ENCODE measurements at places on chromosomes 1 and 21.
A peak's percentile ranks its signal among the peaks of the same experiment; 100 is the strongest.

DNA sequence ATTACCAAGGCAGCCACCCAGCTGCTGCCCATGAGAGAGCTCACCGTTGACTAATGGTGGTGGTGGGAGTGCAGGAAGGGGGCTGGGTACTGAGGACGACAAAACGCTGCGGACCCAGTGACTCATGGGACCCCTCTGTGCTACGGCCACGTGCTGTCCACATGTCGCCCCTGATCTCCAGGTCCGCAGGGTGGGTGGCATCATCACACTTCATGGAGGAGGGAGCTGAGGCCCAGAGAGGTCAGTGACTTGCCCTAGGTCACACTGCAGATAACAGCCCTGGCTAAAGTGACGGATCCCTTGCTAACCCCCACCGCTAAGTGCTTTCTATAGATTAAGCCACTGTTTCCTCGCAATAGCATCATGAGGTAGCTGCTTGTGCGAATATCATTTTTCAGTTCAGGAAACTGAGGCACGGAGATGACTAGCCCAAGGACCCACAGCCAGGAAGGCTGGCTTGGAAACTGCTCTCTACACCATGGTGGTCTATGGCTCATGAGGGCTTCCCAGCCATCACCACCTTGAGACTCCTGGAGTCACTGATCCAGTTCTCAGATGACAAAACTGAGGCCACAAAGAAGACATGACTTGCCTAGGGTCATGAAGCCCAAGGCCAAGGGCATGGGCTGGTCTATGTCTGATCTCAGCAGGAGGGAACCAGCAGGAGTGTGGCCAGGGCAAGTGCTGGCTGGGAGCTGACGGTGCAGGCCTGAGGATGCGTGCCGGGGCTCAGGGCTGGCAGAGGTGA, 12.6 kb downstream of the RUNX3 start:
- DNase-seq: no peak

- DNase-seq: no peak
Observed at GRCh38 chr1:20626524-20626923, 6.7 kb upstream of the PINK1 start.

GRCh38 chr1:93908394-93909145, 660 bp downstream of the GCLM start:
- DNase-seq: peak; percentile 1

DNA sequence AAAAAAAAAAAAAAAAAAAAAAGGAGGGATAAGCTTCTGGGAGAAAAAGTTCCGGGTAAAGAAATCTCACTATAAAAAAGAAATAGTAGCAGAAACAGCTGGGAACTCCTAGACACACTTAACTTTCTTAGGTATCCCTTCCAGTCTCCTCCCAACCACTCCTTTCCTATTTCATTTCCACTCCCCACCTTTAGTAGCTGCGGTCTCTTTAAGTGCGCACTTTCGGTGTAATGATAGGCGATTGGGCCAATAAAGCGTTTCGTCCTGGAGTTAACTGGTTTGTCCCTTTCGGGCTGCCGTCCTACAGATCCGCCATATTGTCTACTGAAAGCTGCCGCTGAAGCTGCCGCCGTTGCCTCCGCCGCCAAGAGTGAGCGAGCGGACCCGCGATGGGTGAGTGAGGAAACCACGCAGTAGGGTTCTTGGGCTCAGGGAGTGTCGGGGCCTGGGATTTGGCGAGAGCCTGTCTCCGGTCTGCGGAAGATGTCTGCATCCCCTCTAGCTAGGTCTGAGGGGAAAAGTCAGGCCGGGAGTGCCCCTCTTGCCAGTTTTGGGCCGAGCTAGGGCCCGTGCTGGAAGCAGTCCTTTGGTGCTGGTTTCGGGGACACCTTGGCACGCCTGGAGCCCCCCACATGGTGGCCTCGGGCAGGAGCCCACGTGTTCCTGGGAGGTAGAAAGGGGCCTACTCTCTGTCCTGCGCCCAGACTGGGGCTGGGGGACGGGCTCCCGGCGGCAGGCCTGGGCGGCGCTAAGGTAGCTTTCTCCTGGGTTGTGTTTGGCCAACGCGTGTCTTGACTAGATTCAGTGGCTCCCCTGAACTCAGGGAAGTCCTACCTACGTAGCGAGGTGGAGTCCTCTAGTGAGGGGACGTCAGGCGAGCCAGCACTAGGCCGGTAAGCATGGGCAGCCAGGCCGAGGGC, at the start of gene KPNA6:
Gene KPNA6, plus strand, starts transcription at position 315 of the 920 bp plus-strand sequence. Its CDS starts 75 bp downstream, at position 390.
- peak; percentile 68 for DNase-seq

GRCh38 chr1:9835758-9836631, 12.2 kb upstream of the CLSTN1 start:
- DNase-seq: no peak

DNA sequence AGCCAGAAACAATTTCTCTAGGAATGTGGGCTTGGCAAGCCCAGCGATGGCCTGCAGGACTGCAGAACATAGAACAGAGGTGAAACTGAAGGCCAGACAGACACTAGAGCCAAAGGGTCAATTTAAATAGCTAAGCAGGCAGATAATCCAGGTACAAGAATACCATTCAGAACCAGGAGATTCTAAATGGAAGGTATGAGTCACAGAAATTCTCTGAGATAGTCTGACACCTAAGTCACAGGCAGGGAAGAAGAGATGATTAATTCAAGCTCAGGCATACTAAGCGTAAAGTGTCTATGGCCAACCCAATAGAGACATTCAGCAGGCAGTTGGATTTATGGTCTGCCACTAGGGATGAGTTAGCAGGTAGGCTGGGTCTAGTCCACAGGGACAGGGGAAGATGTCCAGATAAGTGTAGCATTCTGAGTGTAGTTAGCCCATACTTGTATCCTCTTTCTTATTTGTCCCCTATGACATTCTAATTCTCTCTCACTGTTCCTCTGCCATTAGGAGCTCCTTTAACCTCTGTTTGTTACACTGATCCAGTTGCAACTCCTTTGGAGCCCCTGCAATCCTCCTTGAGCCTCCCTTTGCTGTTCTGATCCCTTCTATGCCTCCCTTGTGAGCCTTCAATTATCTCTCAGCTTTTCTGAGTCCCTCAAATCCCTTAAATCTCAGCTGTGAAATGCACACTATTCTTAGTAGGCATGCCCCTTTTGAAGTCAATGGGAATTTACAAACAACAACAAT, 383.8 kb downstream of the LMO4 start:
- no peak for DNase-seq

Data from stimulated activated CD4-positive, alpha-beta T cell treated with anti-CD3 and anti-CD28 coated beads, Interleukin-1b, Interleukin-23, amount 100 ng/mL, for 1 hour (primary cell).